ENCODE measurements at places on chromosomes 16 and 17.
A peak's percentile ranks its signal among the peaks of the same experiment; 100 is the strongest.

DNA sequence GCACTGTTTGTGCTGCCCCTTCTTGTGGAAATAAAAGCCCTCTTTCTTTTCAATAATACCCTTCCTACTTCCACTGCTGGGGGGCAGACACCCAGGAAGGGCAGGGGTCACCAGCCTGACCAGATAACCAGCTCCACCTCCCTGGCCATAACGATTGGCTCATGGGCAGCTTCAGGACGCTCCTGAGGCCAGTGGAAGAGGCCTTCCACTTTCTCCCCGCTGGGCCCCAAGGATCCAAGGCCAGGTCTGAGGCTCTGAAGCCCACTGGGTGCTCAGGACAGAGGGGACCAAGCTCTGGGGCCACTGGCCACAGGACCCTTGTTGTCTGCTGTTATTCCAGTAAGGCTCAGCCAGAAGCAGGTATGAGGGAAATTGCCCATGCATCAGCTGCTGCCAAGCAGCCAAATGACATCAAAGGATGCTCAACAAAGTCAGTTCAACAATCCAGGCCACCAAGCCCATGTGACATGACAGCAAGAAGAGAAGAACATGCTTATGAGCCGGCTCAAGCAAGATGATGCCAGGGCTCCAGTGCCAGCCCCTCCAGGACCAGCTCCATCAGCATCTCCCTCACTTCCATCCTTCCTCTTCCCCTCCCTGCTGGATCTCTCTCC, 238.8 kb downstream of the ZNF423 start:
- DNase-seq = no peak

GRCh38 chr16:61382435-61382834, 653.8 kb downstream of the CDH8 start:
- DNase-seq = no peak

DNA sequence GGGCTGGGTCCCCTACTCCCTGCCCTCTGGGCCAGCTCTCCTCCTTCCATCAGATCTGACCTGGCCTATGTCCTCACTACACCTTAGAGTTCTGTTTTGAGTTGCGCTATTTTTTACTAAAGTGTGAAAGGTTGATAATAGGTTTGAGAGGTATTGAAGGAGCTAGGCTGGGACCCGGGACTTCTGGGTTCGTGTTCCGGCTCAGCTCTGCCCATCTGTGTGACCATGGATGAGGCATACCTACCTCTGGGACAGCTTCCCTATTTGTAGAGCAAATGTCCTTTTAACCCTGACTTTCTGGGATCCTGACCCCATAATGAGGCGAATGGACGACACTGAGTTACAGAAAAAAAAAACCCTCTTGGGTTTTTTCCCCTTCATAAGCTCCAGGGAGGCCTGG, 36.0 kb downstream of the IL21R start:
- no peak for DNase-seq

GRCh38 chr16:56611281-56611833, 3.0 kb downstream of the MT2A start:
- no peak for DNase-seq

GRCh38 chr16:81841722-81842121, 62.6 kb downstream of the PLCG2 start:
- no peak for DNase-seq

DNA sequence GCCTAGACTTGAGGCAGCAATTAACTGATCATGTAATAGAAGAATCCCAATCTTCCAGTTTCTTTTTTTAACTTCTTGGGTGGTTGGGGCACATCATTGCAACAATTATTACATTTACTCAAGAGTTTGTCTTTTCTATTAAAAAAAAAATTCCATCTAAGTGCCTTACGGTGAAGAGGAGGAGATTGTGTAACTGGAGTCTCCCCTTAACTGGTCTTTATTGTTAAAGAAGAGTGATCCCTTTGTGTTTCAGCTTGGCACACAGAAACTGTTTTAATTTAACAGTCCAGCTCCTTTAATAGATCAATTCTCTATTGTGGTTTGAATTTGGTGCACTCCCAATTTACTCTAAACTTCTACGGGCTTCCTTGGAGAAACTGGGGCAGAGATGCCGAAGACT, 75.2 kb downstream of the FTO start:
- no peak for DNase-seq

DNA sequence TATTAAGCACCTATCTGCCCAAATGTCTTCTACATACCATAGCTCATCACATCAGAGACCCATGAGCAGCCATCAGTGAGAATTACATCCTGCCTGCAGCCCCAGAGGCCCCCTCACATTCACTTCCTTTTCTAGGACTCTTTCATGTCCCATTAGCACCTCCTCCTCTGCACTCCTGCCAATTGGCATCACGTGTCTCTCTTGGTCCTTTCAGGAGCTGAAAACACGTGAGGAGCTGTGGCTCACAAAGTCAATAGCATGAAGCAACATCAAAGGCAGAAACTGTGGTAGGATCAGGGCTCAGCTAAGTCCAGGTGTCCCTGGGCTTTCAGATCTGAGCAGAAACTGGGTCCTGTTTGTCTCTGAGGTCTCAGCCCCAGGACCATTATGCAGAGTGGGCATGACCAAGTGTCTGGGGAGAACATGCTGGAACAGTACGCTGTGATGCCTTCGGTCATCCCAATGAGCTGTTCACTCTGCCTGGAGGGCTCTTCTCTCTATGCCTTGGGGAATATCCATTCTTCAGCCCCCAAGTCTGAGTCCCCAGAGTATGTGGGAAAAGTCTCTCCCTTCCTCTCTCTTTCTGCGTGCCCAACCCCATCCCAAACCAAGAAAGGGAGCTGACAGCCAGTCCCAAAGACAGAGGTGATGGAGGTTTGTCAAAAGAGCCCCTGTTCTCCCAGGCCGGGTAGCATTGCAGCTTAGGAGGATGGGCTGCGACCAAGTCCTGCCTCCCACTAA, 457.0 kb upstream of the CDH5 start:
- DNase-seq = no peak

DNA sequence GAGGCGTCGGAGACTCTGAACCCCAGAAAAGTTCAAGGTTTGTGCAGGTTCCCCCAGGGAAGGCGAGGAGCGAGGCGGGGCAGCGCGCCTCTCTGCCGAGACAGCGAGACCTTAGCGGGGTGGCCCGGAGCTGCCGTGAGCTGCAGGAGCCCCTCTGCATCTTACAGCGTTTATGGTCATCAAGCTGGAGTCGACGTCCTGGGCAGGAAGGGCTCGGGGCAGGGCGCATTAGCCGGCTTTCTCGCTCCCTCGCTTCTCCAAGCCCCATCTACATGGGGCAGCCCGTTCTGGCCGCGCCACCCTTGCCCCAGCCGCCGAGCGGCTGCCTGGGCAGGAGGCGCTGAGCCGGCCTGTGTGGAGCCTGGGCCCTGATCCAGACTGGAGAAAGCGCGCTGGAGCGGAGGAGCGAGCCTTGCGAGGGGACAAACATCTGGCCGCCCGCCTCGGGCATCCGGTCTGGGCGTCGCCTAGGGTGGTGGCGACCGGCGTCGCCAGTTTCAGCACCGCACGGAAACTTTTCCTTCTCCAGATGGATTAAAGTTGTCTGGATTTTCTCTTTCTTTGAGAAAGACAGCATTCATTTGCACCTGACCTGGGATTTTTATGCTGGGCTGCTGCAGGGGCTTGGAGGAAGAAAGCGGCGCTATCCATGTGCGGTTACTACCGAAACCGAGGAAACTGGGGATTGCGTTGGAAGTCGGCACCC, 750 bp downstream of the TMEM132E start:
- DNase-seq = no peak

- no peak for DNase-seq
Observed at GRCh38 chr16:84948851-84949610, 62.3 kb downstream of the ZDHHC7 start.

DNA sequence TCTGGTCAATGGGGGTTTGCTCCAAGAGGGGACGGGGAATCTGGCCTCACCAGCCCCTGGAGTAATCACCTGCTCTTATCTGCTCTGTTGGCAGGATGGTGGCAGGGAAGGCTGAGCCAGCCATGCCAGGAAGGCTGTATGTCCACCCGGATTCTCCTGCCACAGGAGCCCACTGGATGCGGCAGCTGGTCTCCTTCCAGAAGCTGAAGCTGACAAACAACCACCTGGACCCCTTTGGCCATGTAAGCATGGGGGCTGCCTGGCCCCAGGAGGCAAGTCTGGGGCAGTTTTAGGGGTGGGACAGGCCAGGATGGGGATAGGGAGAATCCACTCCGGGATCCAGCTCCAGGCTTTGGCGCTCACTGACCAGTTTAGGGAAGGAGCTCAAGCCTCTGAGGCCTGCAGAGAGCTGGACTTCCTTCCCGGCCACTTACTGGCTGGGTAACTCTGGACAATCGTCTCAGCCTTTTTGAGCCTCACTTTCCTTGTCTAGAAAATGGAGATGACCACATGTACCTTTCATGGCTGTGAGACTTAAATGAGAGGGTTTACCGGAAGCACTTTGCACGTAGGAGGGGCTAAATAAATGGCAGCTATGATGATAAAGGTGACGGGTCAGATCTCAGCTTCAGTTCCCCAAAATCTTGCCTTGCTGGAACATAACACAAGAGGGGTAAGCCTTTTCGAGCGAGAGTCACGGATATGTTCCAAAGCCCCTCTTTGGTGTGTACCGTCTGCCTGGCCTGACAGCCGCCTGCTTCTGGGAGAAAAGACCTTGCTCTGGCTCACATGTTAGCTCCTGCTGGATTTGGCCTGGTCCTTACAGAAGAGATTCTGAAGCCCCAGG, 15.4 kb downstream of the TBX4 start:
- no peak for DNase-seq

GRCh38 chr16:49347476-49347875, 26.1 kb upstream of the C16orf78 start:
- DNase-seq = no peak

- DNase-seq = peak; percentile 57
Observed at GRCh38 chr16:30535777-30536190, 1.1 kb upstream of the ZNF747 start.

GRCh38 chr17:71412803-71413202, 708.0 kb upstream of the SOX9 start:
- DNase-seq = no peak

DNA sequence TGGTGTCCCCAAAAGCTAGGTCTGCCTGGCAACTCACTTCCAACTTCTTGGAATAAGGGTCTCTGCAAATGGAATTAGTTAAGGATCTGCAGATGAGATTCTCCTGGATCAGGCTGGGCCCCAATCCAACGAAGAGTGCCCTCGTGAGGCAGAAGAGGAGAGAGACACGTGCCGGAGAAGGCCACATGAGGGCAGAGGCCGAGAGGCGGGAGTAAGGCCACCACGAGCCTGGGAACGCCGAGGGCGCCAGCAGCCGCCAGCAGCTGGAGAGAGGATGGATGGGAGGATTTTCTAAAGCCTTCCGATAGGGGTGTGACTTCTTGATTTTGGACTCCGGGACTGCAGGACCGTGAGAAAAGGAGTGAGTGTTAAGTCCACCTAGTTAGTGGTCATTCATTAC, 76.3 kb downstream of the JPH3 start:
- no peak for DNase-seq

DNA sequence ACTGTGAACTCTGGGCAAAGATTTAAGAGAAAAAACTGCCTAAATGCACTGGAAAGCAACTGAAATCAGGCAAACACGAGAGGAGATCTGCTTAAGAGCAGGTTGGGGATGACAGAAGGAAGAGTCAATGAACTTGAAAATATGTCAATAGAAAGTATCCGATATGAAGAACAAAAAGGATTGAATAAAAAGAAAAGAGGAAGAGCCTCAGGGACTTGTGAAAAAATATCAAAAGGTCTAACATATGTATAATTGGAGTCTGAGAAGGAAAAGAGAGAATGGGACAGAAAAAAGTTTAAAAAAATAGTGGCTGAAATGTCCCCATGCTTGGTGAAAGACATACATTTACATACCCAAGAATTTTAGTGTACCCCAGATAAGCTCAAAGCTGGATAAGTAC, 195.5 kb downstream of the COPRS start:
- no peak for DNase-seq

DNA sequence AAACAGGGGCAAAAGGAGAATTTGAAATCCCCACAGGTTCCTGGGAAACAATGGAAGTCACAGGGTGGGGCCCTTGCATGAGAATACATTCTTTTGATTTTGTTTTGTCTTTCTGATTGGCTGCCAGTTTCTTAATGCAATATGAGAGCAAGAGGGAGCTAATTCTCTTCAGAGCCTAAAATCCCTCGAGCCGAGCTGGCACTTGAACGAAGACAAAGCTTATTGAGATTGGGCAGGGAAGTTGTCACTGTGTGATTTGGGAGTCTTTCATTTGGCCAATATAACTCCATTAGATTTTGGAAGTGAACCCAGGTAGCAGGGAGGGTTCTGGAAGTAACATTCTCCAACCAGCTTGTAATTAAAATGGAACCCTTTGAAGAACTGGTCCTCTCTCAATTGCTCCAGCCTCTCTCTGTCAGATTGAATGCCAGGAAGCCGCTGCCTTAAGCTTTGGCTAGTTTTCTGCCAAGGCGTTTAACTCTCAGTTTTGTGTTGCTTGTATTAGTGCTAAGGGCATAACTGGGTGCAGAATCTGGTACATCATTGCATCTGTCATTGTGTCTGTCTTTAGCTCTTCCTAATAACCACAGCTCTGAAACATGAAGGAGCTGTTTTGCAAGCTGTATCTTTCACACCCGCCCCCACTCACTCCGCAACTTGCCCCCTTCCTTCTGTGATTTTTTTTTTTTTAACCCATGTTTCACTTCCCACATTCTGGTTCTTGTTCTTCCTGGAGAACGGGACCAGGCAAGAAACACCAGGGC, 272.0 kb downstream of the MAF start:
- DNase-seq = no peak

DNA sequence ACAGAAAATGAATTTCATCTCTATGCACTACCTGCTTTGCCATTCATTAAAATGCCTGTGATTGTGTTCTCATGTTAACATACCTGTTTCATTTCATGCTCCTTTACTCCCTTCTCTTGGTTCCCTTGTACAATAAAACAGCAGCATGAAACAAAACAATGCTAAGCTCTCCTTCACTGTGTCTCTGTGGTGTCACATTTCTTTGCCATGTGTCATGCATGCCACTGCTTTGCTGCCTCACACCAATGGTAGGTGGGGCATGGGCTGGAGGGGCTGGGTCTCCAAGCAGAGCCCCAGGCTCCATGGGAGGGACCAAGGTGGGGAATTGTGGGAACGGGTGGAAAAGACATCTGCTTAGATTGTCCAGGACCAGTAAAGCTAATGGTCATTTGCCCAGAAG, 83.6 kb downstream of the RGS9 start:
- DNase-seq = no peak

GRCh38 chr17:73783945-73784603, 139.8 kb upstream of the SDK2 start:
- DNase-seq = no peak

- no peak for DNase-seq
Observed at GRCh38 chr16:49639739-49640431, 216.0 kb downstream of the ZNF423 start.

- no peak for DNase-seq
Observed at GRCh38 chr17:70355185-70355584, 185.9 kb downstream of the KCNJ2 start.

- DNase-seq = no peak
Observed at GRCh38 chr17:15270628-15271381, 5.7 kb upstream of the PMP22 start.

GRCh38 chr17:28368915-28369683, 1.0 kb downstream of the VTN start:
- no peak for DNase-seq

- DNase-seq = no peak
Observed at GRCh38 chr16:84450176-84450865, 54.1 kb downstream of the MEAK7 start.

Measured in GM18507 (cell line).